ENCODE measurements at places on chromosomes 11 and 22.

GRCh38 chr22:49203859-49204598, 623.6 kb downstream of the BRD1 start:
- no peak for DNase-seq

GRCh38 chr22:31143537-31143936, 3.2 kb upstream of the PLA2G3 start:
- peak; percentile 40 for DNase-seq

- peak; percentile 56 for DNase-seq
Observed at GRCh38 chr11:35619116-35619854, 1.0 kb downstream of the FJX1 start.

- DNase-seq: no peak
Observed at GRCh38 chr11:125285844-125286243, 121.3 kb downstream of the PKNOX2 start.

- peak; percentile 64 for DNase-seq
Observed at GRCh38 chr11:107549253-107549953, 16.1 kb downstream of the ALKBH8 start.

GRCh38 chr11:45264839-45265515, 21.2 kb downstream of the SYT13 start:
- no peak for DNase-seq

- peak; percentile 45 for DNase-seq
Observed at GRCh38 chr11:83520849-83521248, 234.7 kb upstream of the CCDC90B start.

DNA sequence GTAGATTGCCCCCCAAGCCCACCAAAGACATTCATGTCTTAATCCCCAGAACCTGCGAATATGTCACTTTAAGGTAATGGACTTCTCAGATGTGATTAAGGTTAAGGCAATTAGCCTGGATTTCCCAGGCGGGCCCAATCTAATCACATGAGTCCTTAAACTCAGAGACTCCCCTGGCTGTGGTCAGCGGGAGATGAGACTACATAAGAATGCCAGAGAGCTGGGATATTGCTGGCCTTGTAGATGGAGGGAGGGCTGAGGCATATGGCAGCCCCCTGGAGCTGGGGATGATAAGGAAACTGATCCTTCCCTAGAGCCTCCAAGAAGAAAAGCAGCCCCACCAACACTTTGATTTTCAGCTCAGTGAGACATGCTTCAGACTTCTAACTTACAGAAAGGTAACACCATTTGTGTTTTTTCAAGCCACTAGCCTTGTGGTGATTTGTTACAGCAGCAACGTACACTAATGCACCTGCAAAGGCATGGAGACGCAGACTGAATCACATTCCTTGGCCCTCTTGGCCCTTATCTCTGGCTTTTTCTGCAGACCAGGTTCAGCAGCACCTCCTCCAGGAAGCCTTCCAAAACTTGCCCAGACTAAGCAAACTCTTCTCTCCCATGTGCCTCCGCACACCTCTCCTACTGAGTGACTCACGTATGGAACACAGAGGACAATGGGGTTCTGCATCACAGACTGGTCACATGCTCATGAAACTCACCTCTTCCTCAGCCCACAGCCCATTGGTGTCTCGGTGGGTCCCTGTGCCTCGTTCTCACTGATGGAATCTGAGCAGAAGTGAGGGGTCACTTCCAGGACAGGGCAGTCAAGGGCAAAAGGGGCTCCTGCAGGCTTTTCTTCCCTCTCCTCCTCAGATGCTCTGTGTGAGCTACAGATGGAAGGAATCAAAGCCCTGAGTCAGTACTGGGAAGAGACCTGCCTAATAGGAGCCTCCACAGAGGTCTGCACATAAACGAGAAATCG, 86.3 kb upstream of the HMGXB4 start:
- no peak for DNase-seq

DNA sequence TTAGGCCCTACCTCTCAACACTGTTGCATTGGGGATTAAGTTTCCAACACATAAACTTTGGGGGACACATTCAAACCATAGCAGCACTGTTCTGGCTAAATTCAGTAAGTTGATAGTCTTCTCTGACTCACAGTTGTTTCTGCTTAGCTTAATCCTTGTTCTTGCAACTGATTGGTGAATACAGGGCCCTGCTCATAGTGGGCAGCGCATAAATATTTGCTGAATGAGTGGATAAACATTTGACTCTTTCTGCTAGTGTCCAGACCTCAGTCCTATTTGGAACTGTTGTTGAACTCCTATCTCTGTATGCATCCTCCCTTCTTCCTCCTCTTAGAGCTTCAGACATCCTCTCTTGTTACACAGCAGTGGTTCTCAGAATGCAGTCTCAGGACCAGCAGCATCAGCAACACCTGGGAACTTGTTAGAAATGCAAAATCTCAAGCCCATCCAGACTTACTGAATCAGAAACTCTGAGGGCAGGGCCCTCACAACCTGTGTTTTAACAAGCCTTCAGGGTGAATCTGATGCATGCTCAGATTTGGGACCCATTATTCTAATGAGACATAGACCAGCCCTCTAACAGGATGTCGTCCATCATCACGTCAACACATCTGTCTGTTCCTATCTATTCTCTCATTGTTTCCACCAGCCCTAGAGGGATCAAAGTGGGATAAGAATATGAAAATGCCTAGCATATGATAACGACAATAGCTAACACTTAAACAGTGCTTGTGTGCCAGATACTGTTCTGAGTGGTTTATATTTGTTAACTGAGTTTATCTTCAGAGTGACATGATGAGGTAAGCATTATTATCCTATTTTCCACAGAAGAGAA, 22.3 kb downstream of the SPON1 start:
- DNase-seq: no peak

DNA sequence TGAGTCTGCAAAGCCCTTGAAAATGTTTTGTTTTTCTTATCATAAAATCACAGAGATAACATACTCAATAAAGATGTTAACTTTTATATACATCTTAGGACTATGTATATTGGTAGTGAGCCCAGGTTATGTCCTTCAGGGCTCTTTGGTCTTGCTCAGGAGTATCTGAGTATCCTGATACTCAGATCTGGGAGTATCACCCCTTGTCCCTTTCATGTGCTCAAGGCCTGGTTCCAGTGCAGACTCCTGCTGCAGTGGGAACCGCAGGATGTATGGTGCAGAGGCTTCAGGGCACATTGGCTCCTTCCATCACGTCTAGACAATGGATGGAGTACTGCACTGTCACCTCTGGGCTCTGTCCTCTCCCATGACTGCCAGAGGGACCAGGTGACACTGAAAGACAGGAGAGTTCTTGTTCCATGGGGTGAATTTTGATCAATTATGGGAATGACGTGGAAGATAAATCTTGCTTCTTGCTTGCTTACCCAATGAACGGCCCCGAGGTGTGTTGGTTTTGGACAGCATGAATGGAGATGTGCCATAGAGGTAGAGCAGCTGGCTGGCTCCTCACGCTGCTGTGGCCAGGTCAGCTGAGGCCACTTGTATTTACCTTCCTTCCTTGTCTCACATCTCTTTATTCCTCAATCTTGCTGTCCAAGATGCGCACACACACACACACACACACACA, 215.5 kb downstream of the ARHGAP42 start:
- DNase-seq: no peak

GRCh38 chr11:124612567-124613246, 1.5 kb downstream of the PANX3 start:
- no peak for DNase-seq
